T-helper 17 cell (primary cell): ENCODE measurements at places on chromosomes 4 and X. TPM values are rescaled to one million over a fixed set of nuclear protein-coding genes. Genes with fewer than 3 reads are reported as not detected.

Gene ARSJ
- total RNA-seq = 0.45 TPM

Gene CHIC2
- total RNA-seq = 70.1 TPM

Gene CABS1
- total RNA-seq = not detected

DNA sequence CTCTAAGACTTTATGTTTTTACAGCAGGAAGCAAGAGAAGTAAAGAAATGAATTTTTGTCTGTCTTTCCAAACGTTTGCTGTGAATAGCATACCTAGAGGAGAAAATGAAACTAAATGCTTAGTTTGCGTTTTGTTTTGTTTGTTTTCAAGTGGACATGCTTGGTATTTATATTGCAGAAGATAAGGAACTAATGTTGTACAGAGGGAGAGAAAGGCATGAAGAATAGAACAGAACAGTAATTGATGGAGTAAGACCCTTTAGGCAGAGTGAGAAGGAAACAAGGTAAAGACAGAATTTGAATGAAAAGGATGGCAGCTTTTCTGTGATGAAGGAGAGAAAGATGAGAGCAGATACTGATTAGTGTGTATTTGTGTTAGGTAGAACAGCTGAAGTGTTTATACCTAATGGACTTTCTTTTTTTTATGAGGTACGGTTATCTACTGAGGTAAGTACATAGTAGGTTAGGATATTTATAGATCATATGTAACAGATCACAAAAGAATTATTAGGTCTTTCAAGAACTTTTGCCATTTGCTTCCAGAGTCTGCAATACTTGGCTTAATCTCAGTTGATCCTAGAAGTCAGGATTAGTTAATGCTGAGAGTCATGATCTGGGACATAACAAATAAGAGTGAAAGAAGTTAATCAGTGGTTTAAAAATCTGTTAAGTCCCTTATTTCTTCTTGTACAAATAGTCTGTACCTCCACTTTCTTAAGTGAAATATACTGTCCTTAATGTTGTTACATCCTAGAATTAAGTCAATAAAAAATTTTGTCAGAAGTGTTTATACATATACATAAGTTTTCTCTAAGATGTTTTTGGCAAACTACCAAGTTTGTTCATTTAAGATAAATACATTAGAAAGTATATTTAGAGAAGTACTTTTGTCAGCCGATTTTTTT is 36.8 kb downstream of the FABP2 start:
- no peak for DNase-seq
- peaks cover 6% of the 10 kb centered on the region for H3K36me3 ChIP-seq
- peak overlapping the region; percentile 92 for H3K4me3 ChIP-seq
- no peaks in the 10 kb centered on the region for H3K27me3 ChIP-seq
- H3K27ac ChIP-seq = peak overlapping the region; percentile 92
- H3K4me1 ChIP-seq = peaks cover 34% of the 10 kb centered on the region

GRCh38 chr4:107977966-107978705 is 11.6 kb upstream of the HADH start:
- H3K4me3 ChIP-seq = no peak overlapping the region
- DNase-seq = no peak
- no peaks in the 10 kb centered on the region for H3K27me3 ChIP-seq

DNA sequence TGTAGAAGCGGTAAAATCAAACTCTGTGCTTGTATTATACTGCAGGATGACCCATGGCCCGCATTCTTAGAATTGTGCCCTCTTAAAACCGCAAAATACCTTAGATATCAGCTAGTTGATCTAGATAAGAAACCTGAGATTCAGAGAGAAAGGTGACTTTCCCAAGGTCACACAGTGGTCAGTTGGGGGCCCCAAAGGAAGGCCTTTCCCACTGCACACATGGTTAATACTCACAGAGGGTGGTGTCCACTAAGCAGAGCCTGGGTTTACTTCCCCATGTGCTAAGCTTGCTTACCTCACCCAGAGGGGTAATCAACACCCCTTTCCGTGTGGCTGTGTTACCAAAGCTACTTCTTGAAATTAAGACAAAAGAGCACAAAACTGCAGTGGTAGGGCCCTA is 66.3 kb downstream of the RBM47 start:
- peaks cover 9% of the 10 kb centered on the region for H3K4me1 ChIP-seq
- no peak for DNase-seq
- peaks cover 2% of the 10 kb centered on the region for H3K36me3 ChIP-seq

GRCh38 chr4:88803600-88804096 is 106.0 kb upstream of the NAP1L5 start:
- H3K27me3 ChIP-seq = no peaks in the 10 kb centered on the region
- no peak overlapping the region for H3K4me3 ChIP-seq
- DNase-seq = no peak

DNA sequence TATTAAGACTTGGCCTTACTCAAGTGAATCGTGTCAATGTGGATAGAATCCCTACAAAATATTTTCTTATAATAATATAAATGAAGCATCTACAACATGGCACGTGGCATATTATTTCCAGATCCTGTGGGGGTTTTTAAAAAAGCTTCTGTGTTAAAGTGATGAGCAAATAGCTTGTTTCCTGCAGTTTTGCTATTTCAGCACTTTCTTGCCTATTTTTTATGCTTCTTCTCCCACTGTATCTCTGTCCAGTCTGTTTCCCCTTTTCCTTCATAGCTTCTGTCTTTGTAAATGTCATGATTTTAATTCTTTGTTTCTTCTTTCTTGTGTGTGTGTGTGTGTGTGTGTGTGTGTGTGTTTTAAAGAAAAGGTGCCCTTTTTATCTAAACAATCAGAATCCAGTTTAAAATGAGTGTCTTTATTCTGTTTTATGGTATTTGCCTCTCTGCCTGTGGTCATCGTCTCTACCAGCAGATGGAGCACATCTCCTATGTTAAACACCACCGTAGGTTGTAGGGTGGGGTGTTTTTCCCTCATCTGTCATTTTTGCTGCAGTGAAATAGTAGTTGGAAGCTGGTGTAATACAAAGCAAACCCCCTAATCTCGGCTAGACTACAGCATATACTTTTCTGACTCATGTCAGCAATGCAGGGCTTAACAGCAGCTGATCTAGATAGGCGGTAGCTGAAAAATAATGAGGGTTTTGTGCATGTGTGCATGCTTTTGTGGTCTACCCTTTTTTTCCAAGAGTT is 33.1 kb downstream of the FTHL17 start:
- H3K4me3 ChIP-seq = no peak overlapping the region
- H3K4me1 ChIP-seq = peaks cover 2% of the 10 kb centered on the region
- H3K27ac ChIP-seq = no peak overlapping the region
- H3K27me3 ChIP-seq = no peaks in the 10 kb centered on the region
- H3K36me3 ChIP-seq = no peaks in the 10 kb centered on the region
- no peak for DNase-seq

DNA sequence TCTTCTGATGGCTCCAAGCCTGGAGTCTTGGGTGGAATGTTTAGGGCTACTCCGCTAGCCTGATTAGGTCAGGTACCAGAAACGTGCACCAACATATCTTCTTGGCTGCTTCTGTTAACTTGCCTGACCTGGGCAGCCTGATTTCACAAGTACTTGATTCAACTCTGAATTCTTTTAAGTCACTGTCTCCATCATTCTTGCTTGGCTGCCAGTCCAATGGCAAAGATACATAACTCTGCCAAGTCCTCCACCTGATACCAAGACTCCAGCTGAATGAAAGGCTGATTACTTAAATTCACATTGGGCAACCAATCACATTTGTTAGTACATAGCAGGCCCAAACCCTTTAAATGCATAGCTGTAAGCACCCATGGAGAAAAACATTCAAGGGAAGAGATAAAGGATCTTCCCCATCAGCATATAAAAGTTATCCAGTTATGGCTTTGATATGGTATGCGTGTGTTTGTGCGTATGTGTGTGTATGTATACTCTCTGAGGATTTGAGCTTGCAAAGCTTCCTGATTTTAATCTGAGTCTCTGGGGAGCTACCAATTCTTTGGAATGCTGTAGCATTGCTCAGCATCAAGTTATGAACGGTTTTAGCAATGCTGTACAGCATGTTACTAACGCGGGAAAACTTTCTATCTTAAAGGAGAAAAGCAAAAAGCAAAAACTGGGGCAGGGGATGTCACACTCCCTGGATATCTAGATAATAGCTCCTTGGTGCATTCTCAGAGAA is 917.2 kb downstream of the DMD start:
- no peaks in the 10 kb centered on the region for H3K27me3 ChIP-seq
- H3K27ac ChIP-seq = no peak overlapping the region
- no peak overlapping the region for H3K4me3 ChIP-seq

GRCh38 chr4:106208481-106209460 is 107.2 kb downstream of the TBCK start:
- H3K4me1 ChIP-seq = peaks cover 3% of the 10 kb centered on the region
- no peak for DNase-seq
- H3K27ac ChIP-seq = no peak overlapping the region
- H3K36me3 ChIP-seq = no peaks in the 10 kb centered on the region
- no peak overlapping the region for H3K4me3 ChIP-seq
- H3K27me3 ChIP-seq = no peaks in the 10 kb centered on the region

DNA sequence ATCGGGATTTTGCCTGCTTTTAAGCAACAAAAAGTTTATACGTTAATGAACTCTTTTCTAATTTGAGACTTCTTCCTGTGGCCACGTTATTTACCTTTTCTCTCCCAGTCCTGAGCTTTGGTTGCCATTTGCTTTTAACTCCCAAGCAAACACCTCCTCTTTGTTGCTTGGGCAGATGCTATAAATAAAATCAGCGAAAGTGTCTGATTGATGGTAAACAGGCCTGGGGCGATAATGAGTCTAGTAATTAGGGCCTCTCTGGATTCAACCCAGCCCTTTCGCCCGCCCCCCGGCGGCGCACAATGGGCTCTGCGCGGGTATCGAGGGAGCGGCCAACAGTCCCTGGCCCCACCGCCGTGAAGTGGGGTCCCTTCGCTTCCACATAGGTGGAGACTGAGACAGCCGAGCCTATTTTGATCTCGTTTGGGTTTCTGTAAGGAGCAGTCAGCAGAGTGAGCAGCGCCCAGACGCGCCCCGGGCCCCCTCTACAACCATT is 790 bp downstream of the CLGN start:
- H3K4me1 ChIP-seq = peaks cover 5% of the 10 kb centered on the region
- no peak overlapping the region for H3K27ac ChIP-seq
- no peak for DNase-seq

GRCh38 chrX:21610168-21610567 is 48.0 kb downstream of the KLHL34 start:
- H3K27me3 ChIP-seq = no peaks in the 10 kb centered on the region
- no peaks in the 10 kb centered on the region for H3K4me1 ChIP-seq
- H3K36me3 ChIP-seq = no peaks in the 10 kb centered on the region
- no peak overlapping the region for H3K27ac ChIP-seq
- no peak for DNase-seq

- no peak for DNase-seq
- H3K4me3 ChIP-seq = peak overlapping the region; percentile 99
Observed at GRCh38 chrX:153970357-153971123, 1.1 kb downstream of the HCFC1 start.

DNA sequence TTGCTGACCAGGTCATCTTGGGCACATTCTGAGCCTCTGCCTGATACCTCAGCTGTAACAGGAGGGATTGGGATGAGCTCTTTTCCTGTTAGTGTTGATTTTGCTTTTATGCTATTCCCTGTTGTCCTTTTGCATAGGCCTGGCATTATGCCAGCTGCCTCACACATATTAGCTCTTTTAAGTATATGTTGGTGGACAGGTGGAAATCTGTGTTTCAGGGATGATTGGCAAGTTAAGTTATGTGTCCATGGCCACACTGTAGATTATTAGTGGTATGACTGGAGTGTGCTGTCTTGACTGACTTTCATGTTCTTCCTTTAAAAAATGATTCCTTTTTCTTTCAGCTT is 28.9 kb downstream of the NSD2 start:
- peaks cover 24% of the 10 kb centered on the region for H3K4me1 ChIP-seq
- H3K27me3 ChIP-seq = no peaks in the 10 kb centered on the region
- H3K36me3 ChIP-seq = no peaks in the 10 kb centered on the region
- no peak overlapping the region for H3K4me3 ChIP-seq
- no peak overlapping the region for H3K27ac ChIP-seq

GRCh38 chr4:1171311-1172227 is 814 bp downstream of the SPON2 start:
- peak; percentile 49 for DNase-seq
- peak overlapping the region; percentile 87 for H3K4me3 ChIP-seq
- H3K27me3 ChIP-seq = peaks cover 16% of the 10 kb centered on the region
- H3K4me1 ChIP-seq = peaks cover 23% of the 10 kb centered on the region
- H3K36me3 ChIP-seq = peaks cover 3% of the 10 kb centered on the region

- H3K27me3 ChIP-seq = no peaks in the 10 kb centered on the region
- H3K36me3 ChIP-seq = no peaks in the 10 kb centered on the region
- no peak overlapping the region for H3K4me3 ChIP-seq
- no peak overlapping the region for H3K27ac ChIP-seq
- peaks cover 12% of the 10 kb centered on the region for H3K4me1 ChIP-seq
Observed at GRCh38 chr4:110020139-110020538, 107.5 kb downstream of the EGF start.

DNA sequence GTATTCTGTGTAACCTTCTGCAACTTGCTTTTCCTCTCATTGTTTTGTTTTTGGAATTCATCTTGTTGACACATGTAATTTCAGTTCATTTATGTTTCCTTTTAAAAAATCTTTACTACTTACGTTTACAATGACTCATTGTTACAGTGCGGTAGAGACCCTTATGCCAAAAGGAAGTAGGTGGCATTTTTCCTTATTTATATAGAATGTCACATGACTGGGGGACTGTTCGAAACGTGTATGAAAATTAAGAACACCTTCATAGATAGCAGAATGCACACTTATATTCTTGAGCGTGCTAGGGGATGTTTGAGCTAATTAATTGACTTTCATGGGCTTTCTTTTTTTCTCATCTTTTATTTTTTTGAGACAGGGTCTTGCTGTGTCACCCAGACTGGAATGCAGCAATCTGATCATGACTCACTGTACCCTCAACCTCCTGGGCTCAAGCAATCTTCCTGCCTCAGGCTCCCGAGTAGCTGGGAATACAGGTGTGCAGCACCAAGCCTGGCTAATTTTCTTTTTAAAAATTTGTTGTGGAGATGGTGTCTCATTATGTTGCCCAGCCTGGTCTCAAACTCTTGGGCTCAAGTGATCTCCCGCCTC is 7.3 kb downstream of the REPS2 start:
- no peak overlapping the region for H3K27ac ChIP-seq
- H3K27me3 ChIP-seq = no peaks in the 10 kb centered on the region
- no peak overlapping the region for H3K4me3 ChIP-seq
- DNase-seq = no peak
- H3K4me1 ChIP-seq = no peaks in the 10 kb centered on the region
- H3K36me3 ChIP-seq = no peaks in the 10 kb centered on the region

GRCh38 chr4:138861135-138861534 is 154.4 kb upstream of the NOCT start:
- H3K4me3 ChIP-seq = no peak overlapping the region
- H3K4me1 ChIP-seq = peaks cover 12% of the 10 kb centered on the region
- H3K27me3 ChIP-seq = peaks cover 38% of the 10 kb centered on the region
- no peak for DNase-seq
- no peak overlapping the region for H3K27ac ChIP-seq
- no peaks in the 10 kb centered on the region for H3K36me3 ChIP-seq

- H3K4me3 ChIP-seq = peak overlapping the region; percentile 63
- DNase-seq = no peak
- H3K27me3 ChIP-seq = no peaks in the 10 kb centered on the region
- H3K27ac ChIP-seq = peak overlapping the region; percentile 61
Observed at GRCh38 chrX:154441564-154441963, 2.4 kb upstream of the FAM50A start.
